Left ventricle myocardium inferior (tissue), 1 donor: ENCODE measurements at places on chromosomes 2 and 18. TPM values are rescaled to one million over a fixed set of nuclear protein-coding genes. Genes with fewer than 3 reads are reported as not detected.

GRCh38 chr2:216635701-216636550 lies 2.7 kb downstream of the IGFBP2 start:
- H3K36me3 ChIP-seq, result peaks cover 8% of the 10 kb centered on the region
- peak overlapping the region; percentile 78 for H3K4me3 ChIP-seq
- peaks cover 3% of the 10 kb centered on the region for H3K27me3 ChIP-seq

CCDC93 gene
- total RNA-seq, result 22.8 TPM

- H3K27ac ChIP-seq, result peak overlapping the region; percentile 68
- DNase-seq, result no peak
- H3K4me1 ChIP-seq, result peaks cover 79% of the 10 kb centered on the region
- peaks cover 97% of the 10 kb centered on the region for H3K36me3 ChIP-seq
Observed at GRCh38 chr2:217876253-217876570, 126.6 kb downstream of the TNS1 start.

TUBA4B gene
- total RNA-seq, result not detected

DNAJC5G gene
- total RNA-seq, result 1.2 TPM

ADRA2B gene
- total RNA-seq, result 2.9 TPM

DNA sequence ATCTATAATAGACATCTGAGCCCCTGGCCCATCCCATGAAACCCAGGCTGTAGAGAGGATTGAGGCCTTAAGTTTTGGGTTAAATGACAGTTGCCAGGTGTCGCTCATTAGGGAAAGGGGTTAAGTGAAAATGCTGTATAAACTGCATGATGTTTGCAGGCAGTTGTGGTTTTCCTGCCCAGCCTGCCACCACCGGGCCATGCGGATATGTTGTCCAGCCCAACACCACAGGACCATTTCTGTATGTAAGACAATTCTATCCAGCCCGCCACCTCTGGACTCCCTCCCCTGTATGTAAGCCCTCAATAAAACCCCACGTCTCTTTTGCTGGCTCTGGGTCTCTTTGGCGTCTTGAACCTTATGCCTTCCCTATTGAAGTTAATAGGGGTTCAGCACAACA lies 110.7 kb downstream of the XRCC5 start:
- DNase-seq, result no peak
- no peaks in the 10 kb centered on the region for H3K36me3 ChIP-seq
- no peaks in the 10 kb centered on the region for H3K27me3 ChIP-seq
